Activated CD4-positive, alpha-beta T cell treated with anti-CD3 and anti-CD28 coated beads for 24 hours (primary cell): ENCODE measurements at places on chromosomes 12 and 14.

GRCh38 chr12:11797317-11797913 lies 147.9 kb downstream of the ETV6 start:
- no peak for DNase-seq

DNA sequence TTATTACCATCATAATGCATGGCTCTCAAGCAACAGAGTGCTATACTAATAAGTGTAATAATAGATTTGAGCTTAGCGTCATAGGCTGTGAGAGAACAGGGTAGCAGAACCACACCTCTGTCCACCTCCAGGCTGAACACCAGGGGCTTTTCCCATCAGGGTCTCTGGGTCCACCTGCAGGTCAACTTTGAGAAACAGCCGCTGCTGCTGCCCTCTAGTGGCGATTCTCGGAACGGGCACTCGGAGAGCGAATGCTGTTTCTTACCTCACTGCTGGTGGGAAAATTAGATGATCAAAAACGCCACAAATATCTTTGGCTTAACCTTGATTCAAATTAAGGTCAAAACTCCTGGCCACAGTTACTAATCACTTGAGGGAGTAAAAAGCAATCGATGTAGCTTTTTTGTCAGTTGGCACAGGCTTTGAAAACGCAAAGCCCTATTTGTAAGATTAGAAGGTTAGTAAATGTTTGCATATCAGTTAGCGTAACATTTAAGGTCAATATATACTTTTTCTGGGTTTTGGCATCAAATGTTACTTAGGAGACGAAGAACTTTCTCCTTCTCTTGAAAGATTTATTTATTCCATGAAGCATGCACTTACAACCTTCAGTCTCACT lies 127.9 kb upstream of the TMEM132D start:
- peak; percentile 65 for DNase-seq

DNA sequence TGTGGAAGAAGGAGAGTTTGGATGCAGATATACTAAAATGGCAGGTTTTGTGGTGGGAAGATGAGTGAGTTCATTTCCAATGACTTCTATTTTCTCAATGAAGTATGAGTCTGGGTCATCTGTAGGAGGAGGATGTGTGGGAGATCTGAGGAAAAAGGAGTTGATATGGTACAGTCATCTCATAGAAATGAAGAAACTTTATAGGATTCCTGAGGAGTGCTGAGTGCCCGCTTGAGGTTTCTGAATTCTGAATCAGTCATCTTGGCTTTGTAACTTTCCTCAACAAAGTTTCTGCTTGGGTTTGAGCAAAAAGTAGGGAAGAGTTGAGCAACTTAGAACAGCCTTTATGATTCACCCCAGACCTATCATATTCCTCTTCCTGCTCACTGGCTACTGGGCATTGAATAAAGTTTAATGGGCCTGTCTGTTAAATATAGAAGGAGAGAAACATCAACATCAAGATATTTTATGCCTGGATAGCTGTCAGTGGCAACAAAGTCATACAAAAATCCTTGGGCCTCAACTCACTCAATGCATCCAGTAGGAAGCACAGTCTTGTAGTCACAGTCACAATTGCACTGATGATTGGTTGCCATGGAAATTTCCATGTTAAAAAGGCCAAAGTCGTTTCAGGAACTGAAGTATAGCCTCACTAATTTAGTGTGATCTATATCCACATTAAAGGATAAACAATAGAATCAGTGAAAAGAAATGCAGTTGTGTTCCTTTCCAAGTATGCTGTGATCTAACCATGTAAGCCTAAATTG lies 284.7 kb downstream of the DUSP6 start:
- no peak for DNase-seq

GRCh38 chr14:28767853-28768741 lies 1.5 kb downstream of the FOXG1 start:
- no peak for DNase-seq

DNA sequence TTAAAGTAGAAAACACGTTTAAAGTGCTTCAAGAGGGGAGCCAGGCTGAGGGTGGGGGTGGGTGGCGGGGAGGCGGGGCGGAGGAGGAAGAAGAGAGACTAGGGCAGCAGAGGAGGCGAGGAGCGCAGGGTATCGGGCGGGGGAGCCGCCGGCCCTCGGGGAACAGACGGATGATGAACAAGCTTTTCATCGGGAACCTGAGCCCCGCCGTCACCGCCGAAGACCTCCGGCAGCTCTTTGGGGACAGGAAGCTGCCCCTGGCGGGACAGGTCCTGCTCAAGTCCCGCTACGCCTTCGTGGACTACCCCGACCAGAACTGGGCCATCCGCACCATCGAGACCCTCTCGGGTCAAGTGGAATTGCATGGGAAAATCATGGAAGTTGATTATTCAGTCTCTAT lies 39.2 kb downstream of the ZCRB1 start:
- DNase-seq: no peak

- no peak for DNase-seq
Measured at GRCh38 chr14:22598099-22598895, at the start of gene ABHD4. Gene ABHD4 (plus strand): TSS chr14:22598300. CDS start chr14:22598307, 7 bp downstream.

DNA sequence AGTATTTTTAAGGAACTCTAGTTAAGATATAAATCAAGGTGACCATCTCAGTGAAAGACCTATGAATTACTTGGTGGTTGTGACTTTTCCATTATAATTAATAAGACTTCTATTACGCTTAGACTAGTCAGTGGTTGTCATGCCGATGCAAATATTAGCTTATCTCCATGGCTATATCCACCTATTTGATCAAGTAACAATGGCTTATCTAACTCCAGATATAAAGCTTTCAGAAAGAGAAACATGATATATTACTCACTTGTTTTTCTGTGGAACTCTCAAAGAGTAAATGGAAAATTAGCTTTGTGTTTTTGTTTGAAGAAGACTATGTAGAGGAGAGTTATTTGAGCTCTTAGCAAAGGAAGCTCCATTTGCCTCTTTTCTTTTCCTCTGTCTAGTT lies 323.8 kb upstream of the DCN start:
- no peak for DNase-seq
